ENCODE measurements at places on chromosomes 7 and 10.

- DNase-seq = no peak
Measured at GRCh38 chr7:148481971-148482626, 108.5 kb upstream of the C7orf33 start.

GRCh38 chr7:80393786-80394185 is 118.1 kb downstream of the GNAT3 start:
- DNase-seq = no peak

DNA sequence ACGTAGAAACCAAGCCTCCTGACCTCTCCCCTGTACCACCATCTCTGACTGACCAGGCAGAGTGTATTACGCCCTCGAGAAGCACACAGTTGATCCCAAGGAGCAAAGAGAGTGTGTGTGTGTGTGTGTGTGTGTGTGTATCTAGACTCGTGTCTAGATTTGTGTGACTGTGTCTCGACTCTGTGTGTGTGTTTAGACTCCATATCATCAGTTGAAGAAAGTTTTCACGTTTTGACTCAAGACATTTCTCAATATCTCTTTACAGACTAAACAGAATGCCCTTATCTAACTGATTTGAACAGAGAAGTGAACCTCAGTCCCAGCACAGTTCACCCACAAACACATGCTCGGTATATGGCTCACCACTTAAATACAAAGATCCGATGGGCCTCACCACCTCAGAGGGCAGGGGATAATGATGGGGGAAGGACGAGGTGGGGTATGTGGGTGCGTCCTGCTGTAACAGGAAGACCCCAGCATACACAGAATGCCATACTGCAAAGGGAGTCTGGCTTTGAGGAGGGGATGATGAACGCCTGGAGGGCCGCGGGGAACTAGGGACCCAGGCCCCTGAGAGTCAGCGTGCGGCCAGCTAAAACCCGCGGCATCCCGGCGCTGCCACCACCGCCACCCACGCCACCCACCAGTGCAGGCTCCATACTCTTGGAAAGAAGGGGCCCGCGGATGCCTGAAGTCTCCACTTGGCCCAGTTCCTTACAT is 780 bp downstream of the ALDH18A1 start:
- peak; percentile 60 for DNase-seq

DNA sequence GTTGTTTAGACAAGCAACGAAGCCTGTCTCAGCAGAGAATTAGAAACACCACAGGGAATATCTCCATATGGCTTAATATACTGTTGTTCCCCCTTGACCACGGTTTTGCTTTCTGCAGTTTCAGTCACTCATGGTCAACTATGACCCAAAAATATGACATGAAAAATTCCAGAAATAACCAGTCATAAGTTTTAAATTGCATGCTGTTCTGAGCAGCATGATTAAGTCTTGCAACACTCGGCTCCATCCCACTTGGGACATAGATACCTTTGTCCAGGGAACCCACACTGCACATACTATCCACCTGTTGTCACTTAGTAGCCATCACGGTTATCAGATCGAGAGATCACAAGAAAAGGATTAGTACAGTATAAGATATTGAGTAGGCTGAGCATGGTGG is 60.7 kb upstream of the FOXK1 start:
- DNase-seq = peak; percentile 62

GRCh38 chr7:158318511-158318913 is 269.1 kb downstream of the PTPRN2 start:
- no peak for DNase-seq

DNA sequence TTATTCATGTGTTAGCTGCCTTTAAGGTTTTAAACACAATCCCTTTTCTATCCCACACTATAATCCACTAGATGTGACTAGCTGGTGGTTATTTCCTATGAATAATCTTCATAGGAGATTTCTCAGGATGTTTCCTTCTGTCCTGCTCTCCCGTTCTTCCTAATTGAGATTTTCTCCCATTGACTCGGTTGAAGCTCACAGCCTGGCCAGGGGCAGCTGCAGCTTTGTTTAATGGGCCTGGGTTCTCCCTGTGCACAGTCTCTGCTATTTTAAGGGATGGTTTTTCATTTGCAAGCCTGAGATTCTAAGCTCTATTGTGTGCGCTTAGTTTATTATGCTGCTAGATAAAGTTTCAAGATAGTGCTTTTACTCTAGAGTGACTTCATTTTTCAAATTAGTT is 283.4 kb upstream of the AOAH start:
- DNase-seq = no peak

- no peak for DNase-seq
Measured at GRCh38 chr10:103692952-103693811, 162.2 kb downstream of the SH3PXD2A start.

Measured in fibroblast of mammary gland (primary cell).